Activated T-helper 1 cell treated with anti-CD3 and anti-CD28 coated beads, Interleukin-12 subunit alpha, Interleukin-12 subunit beta, Interleukin-2, Interleukin-4 antibody, amounts not matched to agents 30 ng/mL and 10 ng/mL and 1 ng/mL, durations not matched to agents 14 hours and 24 hours and 36 hours (primary cell): ENCODE measurements at places on chromosomes 6 and 20.

DNA sequence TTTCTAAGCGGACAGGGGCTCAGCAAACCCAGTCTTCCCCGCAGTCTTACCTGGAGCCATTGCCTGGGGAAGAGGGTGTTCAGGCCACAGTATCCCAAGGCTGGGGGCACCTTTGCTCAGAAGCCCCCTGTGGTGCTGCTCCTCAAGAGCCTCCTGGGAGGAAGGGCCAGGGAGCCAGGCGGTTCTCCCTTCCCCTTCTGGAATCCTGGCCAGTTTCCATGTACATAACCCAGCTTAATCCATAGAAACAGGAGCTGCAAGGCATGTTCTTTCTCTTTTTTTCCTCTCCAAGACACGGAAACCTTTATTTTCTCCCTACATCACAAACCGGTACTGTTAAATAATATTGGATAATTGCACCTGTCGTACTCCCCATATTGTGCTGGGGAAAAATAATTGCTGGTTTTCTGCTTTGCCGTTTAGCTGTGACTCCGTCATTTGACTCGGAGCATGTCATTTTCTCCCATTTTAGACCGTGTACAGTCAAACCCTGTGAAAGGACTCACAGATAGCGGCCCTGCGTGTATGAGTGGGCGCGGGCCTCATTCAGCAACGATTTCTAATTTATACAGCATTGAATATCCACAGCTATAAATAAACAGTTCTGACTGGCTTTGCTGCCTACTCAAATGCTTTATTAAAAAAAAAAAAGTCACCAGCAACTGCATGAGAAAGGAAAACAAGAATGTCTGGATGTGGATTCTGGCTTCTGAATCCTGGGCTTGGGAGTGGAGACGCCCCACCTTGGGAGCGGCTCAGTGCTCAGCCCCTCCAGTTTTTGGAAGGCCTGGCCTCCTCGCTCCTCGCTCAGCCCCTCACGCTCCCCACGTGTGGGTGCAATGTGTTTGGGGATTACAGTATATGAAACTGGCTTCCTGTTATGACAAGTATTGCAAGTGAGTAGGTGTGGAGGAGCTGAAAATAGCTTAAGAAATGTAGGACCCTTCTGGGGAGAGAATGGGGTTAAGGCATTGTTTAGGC is 67.3 kb downstream of the ADTRP start:
- H3K27me3 ChIP-seq, result no peaks in the 10 kb centered on the region
- H3K27ac ChIP-seq, result peak overlapping the region; percentile 97
- H3K36me3 ChIP-seq, result peaks cover 27% of the 10 kb centered on the region
- DNase-seq, result peak; percentile 30

DNA sequence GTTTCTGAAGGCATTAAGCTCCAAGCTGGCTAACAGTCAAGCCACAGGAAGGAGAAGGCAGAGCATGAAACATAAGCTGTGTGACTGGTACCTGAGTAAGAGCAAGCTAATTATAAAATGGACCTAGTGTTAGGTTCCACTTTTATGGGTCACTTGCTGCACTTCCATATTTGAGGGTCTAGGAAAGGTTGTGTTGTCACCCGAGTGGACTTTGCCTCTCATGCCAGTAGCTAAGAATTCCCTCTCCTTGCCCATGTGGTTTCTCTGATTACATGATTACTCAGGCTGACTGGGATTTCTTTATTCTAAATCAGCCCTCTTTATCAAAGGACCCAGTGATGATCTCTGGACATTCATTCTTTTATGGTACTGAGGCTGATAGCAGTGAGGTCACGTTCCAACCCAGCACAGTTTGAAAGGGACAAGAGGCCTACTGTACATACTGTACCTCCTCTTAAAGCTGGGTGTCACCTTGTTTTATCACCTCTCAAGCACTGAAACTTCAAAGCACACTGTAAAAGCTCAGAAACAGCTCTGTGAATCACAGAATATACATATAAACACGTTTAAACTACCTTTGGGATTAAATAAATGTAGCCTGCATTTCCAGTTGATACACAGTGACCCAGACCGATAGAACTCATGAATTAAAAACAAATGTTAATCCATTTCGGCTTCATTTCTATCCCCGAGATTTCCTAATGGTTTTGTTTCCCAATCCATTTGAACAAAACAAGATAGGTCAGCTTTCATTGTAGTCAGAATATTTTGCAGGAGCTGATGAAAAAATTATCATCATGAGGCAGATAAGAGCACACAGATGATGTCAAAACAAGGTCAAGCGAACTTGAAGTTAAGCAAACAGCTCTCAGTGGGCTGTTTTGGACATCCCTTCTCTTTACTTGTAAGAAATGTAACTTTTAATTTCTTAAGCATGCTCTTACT is 96.5 kb downstream of the ALDH8A1 start:
- no peak overlapping the region for H3K4me3 ChIP-seq
- DNase-seq, result no peak
- H3K4me1 ChIP-seq, result no peaks in the 10 kb centered on the region
- H3K27me3 ChIP-seq, result peaks cover 9% of the 10 kb centered on the region
- no peaks in the 10 kb centered on the region for H3K36me3 ChIP-seq
- no peak overlapping the region for H3K27ac ChIP-seq

- H3K4me1 ChIP-seq, result no peaks in the 10 kb centered on the region
- peak; percentile 12 for DNase-seq
- peaks cover 4% of the 10 kb centered on the region for H3K27me3 ChIP-seq
Observed at GRCh38 chr6:150395388-150396009, 26.7 kb downstream of the IYD start.

- no peak overlapping the region for H3K27ac ChIP-seq
- no peaks in the 10 kb centered on the region for H3K36me3 ChIP-seq
- H3K4me3 ChIP-seq, result no peak overlapping the region
- DNase-seq, result no peak
Observed at GRCh38 chr6:37612475-37612874, 85.2 kb downstream of the MDGA1 start.

- H3K4me3 ChIP-seq, result no peak overlapping the region
- peaks cover 2% of the 10 kb centered on the region for H3K4me1 ChIP-seq
- no peaks in the 10 kb centered on the region for H3K36me3 ChIP-seq
- DNase-seq, result no peak
Observed at GRCh38 chr20:8449123-8449522, 317.1 kb downstream of the PLCB1 start.

GRCh38 chr6:37373822-37374471 is 20.2 kb downstream of the RNF8 start:
- no peak overlapping the region for H3K27ac ChIP-seq
- DNase-seq, result no peak
- no peak overlapping the region for H3K4me3 ChIP-seq
- peaks cover 30% of the 10 kb centered on the region for H3K36me3 ChIP-seq
- H3K4me1 ChIP-seq, result peaks cover 18% of the 10 kb centered on the region

DNA sequence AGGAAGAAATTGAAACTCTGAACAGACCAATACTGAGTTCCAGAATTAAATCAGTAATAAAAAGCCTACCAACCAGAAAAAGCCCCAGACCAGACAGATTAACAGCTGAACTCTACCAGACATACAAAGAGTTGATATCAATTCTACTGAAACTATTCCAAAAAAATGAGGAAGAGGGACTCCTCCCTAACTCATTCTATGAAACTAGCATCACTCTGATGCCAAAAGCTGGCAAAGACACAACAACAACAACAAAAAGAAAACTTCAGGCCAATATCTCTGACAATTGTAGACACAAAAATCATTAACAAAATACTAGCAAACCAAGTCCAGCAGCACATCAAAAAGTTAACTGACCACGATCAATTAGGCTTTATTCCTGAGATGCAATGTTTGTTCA is 246.0 kb upstream of the RUNX2 start:
- no peaks in the 10 kb centered on the region for H3K27me3 ChIP-seq
- no peak overlapping the region for H3K4me3 ChIP-seq
- no peak for DNase-seq
- H3K4me1 ChIP-seq, result peaks cover 11% of the 10 kb centered on the region

DNA sequence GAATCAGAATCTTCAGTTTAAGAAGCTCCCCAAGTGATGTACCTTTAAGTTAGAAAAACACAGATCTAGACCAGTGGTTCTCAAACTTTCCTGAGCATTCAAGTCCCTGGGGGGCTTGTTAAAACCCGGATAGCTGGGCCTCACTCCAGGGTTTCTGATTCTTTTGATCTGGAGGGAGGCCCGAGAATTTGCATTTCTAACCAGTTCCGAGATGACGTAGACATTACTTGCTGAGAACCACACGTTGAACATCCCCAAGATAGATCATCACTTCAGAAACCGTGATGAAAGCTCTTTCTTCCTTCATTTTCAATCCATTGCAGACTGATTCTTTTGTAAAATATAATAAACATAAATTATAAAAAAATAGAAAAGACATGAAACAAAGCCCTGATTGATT is 40.7 kb upstream of the KIF16B start:
- H3K36me3 ChIP-seq, result no peaks in the 10 kb centered on the region
- DNase-seq, result no peak
- no peaks in the 10 kb centered on the region for H3K4me1 ChIP-seq
- H3K27me3 ChIP-seq, result no peaks in the 10 kb centered on the region
- no peak overlapping the region for H3K27ac ChIP-seq

DNA sequence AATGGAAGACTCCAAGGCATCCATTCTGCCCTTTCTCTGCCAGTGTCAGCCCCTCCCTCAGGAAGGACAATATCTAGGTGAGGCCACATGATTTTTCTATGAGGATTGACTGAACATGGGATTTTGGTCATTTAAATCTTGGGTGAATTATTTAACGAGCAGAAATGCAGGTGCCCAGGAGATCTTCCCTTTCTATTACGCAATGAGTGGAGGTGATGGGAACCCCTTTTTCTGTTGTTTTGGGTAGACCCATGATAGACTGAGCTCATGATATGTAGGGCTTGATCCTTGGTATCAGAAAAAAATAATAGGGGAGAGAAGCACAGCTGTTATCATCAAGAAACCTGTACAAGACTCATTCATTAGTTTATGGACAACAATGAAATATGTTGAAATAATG is 112.6 kb upstream of the SPTLC3 start:
- no peaks in the 10 kb centered on the region for H3K4me1 ChIP-seq
- H3K27me3 ChIP-seq, result no peaks in the 10 kb centered on the region
- H3K27ac ChIP-seq, result no peak overlapping the region
- no peaks in the 10 kb centered on the region for H3K36me3 ChIP-seq
- no peak for DNase-seq

DNA sequence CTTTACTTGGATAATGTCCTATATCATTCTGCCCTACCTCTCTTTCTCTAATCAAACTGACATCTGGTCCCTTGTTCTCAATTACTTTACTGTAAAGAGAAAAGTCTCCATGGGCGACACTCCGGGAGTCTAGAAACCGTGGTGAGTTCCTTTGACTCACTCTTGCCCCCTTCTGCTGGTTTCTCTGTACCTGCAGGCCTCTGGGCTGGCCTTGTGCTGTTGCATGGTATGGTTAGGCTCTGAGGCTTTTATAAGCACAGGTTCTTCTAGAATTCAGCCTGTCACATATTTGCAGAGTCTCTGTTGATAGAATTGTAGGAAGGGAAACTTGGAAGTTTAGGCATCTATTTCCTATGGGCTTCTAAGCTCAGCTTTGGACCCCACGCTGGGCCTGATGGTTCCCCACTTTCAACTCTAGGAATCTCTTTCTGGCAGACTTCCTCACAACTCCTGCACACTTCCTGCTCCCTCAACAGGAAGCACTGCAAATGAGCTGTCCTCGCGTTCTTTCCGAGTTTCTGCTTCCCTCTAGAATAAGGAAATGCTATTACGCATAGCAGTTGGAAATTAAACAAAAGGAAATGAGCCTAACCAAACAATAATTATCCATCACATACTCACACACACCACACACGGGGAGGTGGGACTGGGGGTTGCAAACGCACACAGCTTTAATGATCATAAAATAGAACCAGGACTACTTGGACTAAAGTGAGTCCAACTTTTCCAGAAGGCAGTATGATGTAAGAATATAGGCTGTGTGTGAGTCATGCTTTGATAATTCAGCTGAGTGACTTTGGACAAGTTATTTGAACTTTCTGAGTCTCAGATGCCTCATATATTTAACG is 683.3 kb downstream of the QKI start:
- DNase-seq, result no peak
- H3K36me3 ChIP-seq, result no peaks in the 10 kb centered on the region
- no peak overlapping the region for H3K4me3 ChIP-seq
- no peaks in the 10 kb centered on the region for H3K27me3 ChIP-seq
- no peak overlapping the region for H3K27ac ChIP-seq

- no peaks in the 10 kb centered on the region for H3K27me3 ChIP-seq
- no peak for DNase-seq
- peaks cover 75% of the 10 kb centered on the region for H3K4me1 ChIP-seq
Observed at GRCh38 chr6:127812985-127813698, 87.7 kb downstream of the THEMIS start.
